ENCODE measurements at places on chromosomes 6 and 20.

GRCh38 chr20:924639-925038 is 8.5 kb upstream of the ANGPT4 start:
- no peak for DNase-seq

DNA sequence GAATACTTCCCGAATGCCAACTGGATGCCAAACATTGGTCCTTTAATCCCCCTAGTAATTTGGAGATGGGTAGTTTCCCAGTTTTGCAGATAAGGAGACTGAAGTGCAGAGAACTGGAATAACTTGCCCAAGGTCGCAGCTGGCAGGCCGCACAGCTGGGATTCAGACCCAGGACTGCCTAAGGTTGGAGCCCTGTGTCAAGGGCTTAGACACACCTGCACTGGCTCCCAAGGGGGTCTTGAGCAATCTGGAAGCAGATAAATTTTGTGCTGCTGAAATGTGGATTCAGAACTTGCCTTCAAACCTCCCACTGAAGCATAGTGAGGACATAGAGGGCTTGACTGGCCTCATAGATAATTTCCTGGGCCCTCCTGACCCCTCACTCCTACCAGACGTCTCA is 30.5 kb downstream of the FOXP4 start:
- no peak for DNase-seq

- DNase-seq, result no peak
Measured at GRCh38 chr20:62142252-62143080, 728 bp downstream of the PSMA7 start.

GRCh38 chr6:126077810-126078776 is 91.8 kb downstream of the TRMT11 start:
- DNase-seq, result no peak

- no peak for DNase-seq
Measured at GRCh38 chr6:128282961-128283360, 237.4 kb downstream of the PTPRK start.

GRCh38 chr6:135071541-135071940 is 16.9 kb upstream of the HBS1L start:
- DNase-seq, result no peak

GRCh38 chr6:73696966-73697655 is 1.1 kb downstream of the CD109 start:
- no peak for DNase-seq

DNA sequence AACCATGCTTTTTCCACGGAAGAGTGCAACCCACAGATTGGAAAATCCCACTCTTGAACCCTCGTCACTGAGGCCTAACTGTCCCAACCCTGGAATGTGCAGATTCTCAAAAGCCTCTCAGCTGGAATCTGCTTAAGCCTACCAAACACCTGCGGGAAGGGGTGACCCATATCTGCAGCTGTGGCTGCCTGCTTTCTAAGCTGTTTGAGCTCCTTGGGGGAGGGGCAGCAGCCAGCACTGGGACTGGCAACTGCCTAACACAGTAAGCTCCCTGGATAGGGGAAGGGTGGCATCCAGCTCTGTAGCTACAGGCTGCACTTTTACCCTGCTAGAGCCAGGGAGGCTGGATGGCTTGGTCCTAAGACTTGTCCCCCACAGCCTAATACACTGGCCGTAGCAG is 579.6 kb downstream of the COL12A1 start:
- no peak for DNase-seq

GRCh38 chr20:44126445-44126844 is 60.5 kb downstream of the JPH2 start:
- no peak for DNase-seq

DNA sequence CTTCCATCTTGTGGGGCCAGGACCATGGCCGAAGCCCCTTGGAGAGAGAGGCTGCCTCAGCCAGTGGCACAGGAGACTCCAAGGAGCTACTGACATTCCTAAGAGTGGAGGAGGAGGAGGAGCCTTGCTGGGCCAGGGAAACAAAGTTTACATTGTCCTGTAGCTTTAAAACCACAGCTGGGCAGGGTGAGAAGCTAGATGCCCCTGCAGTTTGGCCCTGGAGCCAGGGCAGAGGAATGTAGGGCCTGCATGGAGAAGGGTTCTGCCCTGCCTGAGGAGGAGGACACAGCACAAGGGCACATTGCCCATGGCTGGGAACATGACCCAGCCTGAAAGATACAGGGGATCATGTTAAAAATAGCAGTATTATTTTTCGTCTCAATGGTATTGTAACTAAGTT is 37.4 kb downstream of the PLCG1 start:
- DNase-seq, result no peak

DNA sequence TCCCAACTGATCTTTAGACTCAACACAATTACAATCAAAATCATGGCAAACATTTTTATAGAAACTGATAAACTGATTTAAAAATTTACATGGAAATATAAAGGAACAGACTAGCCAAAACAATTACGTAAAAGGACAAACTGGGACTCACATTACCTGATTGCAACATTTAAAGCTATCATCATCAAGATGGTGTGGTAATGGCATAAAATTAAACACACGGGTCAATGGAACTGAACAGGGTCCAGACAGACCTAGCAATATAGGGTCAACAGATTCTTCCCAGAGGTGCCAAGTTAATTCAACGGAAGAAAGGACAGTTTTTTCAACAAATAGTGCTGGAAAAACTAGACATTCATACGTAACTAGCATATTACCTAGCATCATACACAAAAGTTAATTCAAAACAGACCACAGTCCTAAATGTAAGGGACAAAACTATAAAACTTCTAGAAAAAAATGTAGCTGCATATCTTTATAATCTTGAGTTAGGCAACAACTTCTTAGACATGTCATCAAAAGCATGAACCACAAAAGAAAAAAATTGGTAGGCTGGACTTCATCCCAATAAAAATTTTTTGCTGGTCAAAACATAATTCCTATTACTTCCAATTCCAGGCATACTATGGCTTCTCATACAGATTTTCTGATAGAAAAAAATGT is 147.4 kb upstream of the BEND6 start:
- no peak for DNase-seq

- DNase-seq, result no peak
Measured at GRCh38 chr6:84791233-84791632, 26.8 kb upstream of the TBX18 start.

GRCh38 chr6:7770601-7771000 is 44.7 kb downstream of the BMP6 start:
- no peak for DNase-seq

- DNase-seq, result no peak
Measured at GRCh38 chr20:32563311-32564272, 21.5 kb downstream of the NOL4L start.

GRCh38 chr6:43962458-43962857 is 164.8 kb downstream of the MRPL14 start:
- no peak for DNase-seq

DNA sequence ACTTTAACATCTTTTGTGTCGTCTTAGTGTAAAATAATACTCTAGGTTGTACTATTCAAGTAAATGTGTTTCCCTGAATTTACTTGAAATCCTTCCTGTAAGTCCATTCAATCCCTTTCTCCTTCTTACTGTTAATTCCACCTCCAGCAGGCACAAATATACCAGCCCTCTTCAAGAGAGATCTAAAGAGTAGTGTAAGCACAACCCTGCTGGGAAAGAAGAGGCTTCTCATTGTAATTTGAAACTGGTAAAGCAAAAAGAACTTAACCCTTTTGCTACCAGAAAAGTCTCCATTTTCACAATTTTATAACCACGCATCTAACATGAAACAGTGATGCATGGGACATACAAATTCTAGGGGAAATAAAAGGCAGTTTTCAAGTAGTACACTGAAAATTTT is at the start of gene BMP5:
BMP5 (minus strand) TSS at position 191 of the 400 bp plus-strand sequence. CDS start 725 bp downstream, outside the sequence.
- no peak for DNase-seq

DNA sequence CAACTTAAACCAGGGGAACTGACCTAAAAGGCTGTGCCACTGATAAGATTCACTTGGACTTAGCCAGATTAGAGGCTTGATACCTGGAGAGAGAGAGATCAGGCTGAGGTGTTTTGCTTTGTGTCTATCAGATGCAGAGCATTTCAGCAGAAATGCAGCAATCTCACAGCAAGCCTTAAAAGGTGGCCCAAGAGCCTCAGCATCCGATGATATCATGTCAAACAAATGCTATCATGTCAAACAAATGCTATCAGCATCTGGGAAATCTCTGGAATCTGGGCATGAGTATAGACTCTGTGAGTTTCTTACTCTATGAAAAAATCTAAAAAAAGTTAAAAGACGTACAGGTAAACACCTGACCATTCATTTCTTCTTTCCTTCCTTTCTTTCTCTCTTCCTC is 718.9 kb downstream of the EYS start:
- no peak for DNase-seq

DNA sequence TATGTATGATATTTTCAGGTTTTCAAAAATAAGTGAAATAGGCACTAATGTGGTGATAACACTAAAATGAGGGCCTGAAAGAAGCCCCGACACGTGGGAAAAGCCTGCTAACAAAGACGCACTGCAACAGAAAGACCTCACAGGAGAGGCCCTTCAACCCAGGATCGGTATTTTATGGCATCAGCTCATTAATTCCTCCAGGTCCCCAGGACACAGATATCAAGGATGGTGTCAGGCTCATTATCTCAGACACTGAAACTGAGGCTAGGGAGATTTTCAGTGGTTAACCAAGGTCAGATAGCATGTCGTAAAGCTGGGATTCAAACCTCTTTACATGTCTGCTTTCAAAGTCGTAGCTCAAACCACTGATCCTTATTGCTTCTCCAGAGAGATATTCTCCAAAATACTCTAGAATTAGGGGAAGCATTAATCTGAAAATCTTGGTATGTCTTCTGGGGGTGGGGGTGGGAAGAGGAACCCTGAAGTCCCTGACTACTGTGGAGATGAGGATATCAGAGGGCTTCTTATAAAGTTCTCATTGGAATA is 64.1 kb downstream of the PPP1R3G start:
- DNase-seq, result no peak

DNA sequence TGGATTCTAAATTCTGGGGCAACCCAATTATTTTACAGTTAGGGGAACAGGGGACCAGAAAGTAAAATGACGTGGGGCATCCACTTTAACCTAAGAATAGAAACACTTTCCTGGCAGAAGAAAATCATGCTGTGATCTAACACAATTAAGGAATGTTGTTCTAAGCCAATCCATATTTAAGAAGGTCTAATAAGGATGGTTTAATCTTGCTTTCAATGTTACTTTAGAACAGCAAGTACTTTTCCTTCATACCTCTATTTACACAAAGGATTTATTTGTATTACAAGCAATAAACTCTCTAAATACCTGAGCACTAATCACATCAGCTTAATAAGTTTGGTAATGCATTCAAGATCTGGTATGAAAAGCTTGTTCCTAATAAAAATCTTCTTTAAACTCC is 32.4 kb downstream of the SLC2A12 start:
- no peak for DNase-seq

- no peak for DNase-seq
Measured at GRCh38 chr6:108795122-108795521, 53.1 kb upstream of the ARMC2 start.

DNA sequence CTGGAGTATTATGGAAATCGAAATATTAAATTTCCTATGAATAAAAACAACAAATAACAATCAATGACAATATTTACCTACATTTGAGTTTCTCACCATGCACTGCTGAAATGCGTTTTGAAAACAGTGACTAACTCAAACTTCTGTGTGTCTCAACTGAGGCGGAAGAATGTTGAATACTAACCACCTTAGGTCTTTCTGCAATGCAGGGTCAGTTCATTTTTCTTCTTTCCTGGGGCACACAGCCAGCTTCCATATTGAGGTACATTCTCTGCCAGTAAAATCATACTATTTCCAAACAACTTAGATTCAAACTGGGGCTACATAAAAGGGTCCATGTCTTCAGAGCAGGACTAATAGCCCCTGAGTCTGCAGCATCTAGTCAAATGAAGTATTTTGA is 310.1 kb downstream of the UTRN start:
- DNase-seq, result no peak

DNA sequence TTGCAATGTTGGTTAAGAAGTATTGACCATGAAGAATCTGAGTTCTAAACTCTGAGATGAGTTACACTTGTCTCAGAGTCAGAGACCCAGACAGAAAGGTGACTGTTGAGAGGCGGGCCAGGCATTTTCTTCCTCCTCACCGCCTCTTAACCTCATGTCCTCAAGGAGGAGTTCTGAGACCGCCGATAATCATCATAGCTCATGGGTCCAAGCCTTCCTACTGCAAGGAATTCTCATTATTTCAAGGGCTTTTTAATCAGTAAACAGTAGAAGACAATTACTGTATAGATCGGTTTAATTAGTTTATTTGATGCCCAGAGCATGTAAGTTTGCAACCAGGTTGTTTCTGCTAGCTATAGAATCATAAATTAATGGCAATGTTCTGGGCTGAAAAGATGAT is 382.4 kb upstream of the MMS22L start:
- no peak for DNase-seq

GRCh38 chr6:112710710-112711109 is 363.6 kb downstream of the RFPL4B start:
- DNase-seq, result no peak

- DNase-seq, result no peak
Measured at GRCh38 chr20:17807651-17808050, 107.9 kb downstream of the BANF2 start.

DNA sequence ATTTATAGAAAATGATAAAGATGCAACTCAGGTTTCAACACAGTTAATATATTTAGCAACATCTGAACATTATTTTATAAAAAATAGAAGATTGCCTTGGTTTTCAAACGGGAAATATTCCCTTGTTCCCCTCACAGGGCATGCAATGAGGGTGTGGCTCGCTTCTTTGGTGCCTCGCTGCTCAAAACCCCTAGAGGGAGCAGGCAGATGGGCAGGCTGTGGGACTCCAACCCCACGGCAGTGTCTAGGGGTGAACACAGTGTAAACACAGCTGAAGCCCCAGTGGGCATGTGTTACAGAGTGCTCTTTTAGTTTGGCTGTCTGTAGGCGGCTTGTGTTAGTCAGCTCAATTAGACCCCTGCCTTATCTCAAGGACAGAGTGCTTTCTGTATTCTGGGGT is 560.8 kb upstream of the IMPG1 start:
- no peak for DNase-seq

DNA sequence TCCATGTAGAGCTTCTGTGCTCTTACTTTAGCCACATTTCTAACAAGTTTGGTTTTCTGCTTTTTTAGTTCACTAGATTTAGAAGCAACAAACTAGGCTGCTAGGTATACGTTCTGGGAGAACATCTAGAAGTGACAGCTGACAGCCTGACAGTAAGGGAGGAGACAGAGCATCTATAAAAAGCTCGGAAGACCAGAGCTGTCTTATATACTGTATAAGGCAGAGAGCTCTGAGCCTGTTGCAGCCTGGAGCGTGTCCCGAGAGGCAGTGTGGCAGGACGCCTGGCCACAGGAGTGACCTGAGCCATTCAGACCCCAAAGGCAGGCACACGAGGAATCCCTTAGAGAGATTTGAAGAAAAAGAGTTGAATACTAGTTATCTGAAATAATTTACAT is 24.6 kb downstream of the PPP1R14C start:
- DNase-seq, result no peak
